ENCODE measurements at places on chromosomes 7 and 10.
A peak's percentile ranks its signal among the peaks of the same experiment; 100 is the strongest.

- DNase-seq, result no peak
- H3K27me3 ChIP-seq, result no peaks in the 10 kb centered on the region
- no peak overlapping the region for H3K4me3 ChIP-seq
- H3K27ac ChIP-seq, result no peak overlapping the region
These were observed 66.0 kb downstream of the CLEC2L start for GRCh38 chr7:139589474-139589873.

GRCh38 chr7:27923642-27923980 lies 183.6 kb downstream of the TAX1BP1 start:
- H3K27me3 ChIP-seq, result no peaks in the 10 kb centered on the region
- H3K4me3 ChIP-seq, result no peak overlapping the region
- no peaks in the 10 kb centered on the region for H3K4me1 ChIP-seq
- no peak overlapping the region for H3K27ac ChIP-seq
- no peak for DNase-seq
- H3K36me3 ChIP-seq, result no peaks in the 10 kb centered on the region

DNA sequence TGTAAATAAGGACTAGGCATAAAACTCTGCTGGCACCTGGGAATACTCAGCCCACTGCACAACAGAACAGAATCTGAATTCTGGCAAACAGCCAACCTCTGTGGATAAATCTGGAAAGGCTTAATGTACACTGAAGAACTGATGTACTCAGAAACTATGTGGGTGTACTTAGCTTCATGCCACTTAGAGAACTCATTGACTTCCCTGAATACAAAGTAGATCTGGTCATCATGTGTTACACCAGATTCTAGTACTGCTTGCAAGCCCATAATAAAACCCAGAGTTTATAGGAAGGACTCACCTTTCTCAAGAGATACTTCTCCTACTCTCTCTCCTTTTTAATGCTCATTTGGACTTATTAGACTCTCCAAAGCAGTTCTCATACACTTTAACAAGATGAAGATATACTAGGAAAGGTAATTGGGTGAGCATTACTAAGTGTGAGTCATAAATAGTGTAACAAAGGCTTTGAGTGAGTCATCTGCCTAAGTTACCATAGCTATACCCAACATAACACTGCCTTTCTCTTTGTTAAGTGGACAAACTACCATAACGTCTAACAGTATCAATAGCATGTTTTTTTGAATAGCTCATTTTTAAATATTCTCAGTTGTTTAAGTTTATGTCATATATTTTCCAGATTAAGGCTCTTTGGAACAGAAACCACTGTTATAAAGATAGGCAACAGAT lies 309.1 kb downstream of the MDFIC start:
- no peak overlapping the region for H3K27ac ChIP-seq
- H3K27me3 ChIP-seq, result no peaks in the 10 kb centered on the region
- H3K4me3 ChIP-seq, result no peak overlapping the region
- DNase-seq, result no peak
- no peaks in the 10 kb centered on the region for H3K36me3 ChIP-seq

- no peak overlapping the region for H3K4me3 ChIP-seq
- H3K36me3 ChIP-seq, result no peaks in the 10 kb centered on the region
- no peaks in the 10 kb centered on the region for H3K4me1 ChIP-seq
- H3K27me3 ChIP-seq, result no peaks in the 10 kb centered on the region
- no peak overlapping the region for H3K27ac ChIP-seq
These were observed 85.9 kb downstream of the WIPF3 start for GRCh38 chr7:29892231-29892630.

DNA sequence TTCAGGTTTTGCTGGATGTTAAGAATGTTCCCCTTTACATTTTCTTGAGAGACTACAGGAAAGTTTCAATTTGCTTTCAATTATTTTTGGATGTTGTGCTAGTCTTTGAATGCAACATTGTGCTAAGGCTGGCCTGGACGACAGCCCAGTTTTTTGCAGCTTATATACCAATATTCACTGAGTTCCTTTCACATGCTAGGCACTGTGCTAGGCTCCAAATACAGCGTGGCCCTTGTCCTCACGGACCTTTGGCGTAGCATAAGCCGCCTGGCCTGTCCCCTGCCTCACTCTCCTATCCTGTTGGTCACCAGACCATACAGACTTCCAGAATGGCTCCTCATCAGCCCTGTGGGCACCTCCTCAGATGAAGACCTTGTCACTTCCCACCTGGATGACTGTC lies 19.5 kb upstream of the HSPA12A start:
- DNase-seq, result no peak
- H3K27ac ChIP-seq, result no peak overlapping the region
- H3K4me3 ChIP-seq, result no peak overlapping the region
- no peaks in the 10 kb centered on the region for H3K36me3 ChIP-seq
- no peaks in the 10 kb centered on the region for H3K27me3 ChIP-seq
- peaks cover 2% of the 10 kb centered on the region for H3K4me1 ChIP-seq

DNA sequence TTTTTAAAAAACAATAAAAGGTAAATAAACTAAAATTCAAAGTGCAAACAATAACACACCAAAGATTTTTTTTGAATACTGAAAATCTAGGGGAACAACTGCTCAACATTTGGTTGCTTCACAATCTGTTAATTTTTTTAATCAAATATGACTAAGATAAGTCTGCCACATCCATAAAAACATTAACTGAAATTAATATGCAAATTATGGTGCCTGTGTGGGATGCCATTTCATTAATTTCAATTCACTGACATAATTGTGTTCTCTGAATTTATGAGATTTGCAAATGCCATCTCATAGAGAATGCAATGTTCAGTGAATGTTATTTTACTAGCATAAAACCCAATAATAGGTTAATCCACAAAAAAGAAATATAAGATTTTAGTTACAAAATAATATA lies 233.8 kb downstream of the LRRN3 start:
- no peaks in the 10 kb centered on the region for H3K4me1 ChIP-seq
- no peak overlapping the region for H3K4me3 ChIP-seq
- H3K27me3 ChIP-seq, result no peaks in the 10 kb centered on the region
- H3K27ac ChIP-seq, result no peak overlapping the region

DNA sequence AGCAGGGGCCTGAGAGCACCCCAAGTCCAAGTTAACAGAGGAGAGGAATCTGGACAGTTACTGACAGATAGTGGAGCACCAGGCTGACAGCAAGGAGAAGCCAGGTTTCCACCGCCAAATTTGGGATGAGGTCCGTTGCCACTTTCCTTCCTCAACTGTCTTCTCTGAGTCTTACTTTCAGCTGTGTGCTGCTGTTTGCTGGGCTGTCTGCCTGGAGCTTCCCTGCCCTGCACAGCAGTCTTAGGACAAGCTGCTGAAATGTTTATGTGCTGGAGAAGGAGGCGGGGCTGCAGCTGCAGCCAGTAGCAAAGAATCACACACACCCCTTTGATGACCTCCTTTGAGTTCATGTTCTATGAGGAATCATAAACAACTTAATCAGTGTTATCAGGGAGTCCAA lies 17.4 kb upstream of the CYP3A7 start:
- H3K27me3 ChIP-seq, result no peaks in the 10 kb centered on the region
- H3K4me1 ChIP-seq, result no peaks in the 10 kb centered on the region
- no peak overlapping the region for H3K27ac ChIP-seq
- H3K36me3 ChIP-seq, result no peaks in the 10 kb centered on the region
- DNase-seq, result no peak

- H3K4me1 ChIP-seq, result no peaks in the 10 kb centered on the region
- H3K36me3 ChIP-seq, result no peaks in the 10 kb centered on the region
- DNase-seq, result no peak
- no peak overlapping the region for H3K4me3 ChIP-seq
- H3K27me3 ChIP-seq, result no peaks in the 10 kb centered on the region
- H3K27ac ChIP-seq, result no peak overlapping the region
These were observed 57.4 kb upstream of the EBF3 start for GRCh38 chr10:130021383-130021950.

DNA sequence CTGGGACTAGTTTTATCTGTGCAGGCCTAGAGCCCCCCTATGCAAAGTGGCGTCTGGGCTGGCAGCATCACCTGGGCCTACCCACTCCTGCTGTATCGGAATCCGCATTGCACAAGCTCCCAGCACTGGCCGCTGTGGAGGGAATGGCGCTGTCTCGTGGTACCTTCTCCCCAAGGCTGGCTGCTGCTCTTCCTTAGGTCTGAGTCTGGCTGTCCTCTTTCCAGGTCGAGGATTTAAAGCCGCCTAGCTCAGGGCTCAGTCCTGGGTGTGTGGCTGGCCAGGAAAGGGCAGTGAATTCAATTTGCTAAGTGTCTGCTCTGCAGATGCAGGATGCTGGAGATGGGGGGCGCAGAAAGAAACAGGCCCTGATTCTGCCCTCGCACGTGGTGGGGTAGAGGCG lies 44.7 kb downstream of the MGMT start:
- H3K27ac ChIP-seq, result no peak overlapping the region
- no peak overlapping the region for H3K4me3 ChIP-seq
- H3K36me3 ChIP-seq, result no peaks in the 10 kb centered on the region

GRCh38 chr7:95011995-95012394 lies 104.6 kb downstream of the PPP1R9A start:
- H3K4me1 ChIP-seq, result peaks cover 7% of the 10 kb centered on the region
- DNase-seq, result no peak
- no peaks in the 10 kb centered on the region for H3K27me3 ChIP-seq

- no peak for DNase-seq
- H3K36me3 ChIP-seq, result no peaks in the 10 kb centered on the region
- no peak overlapping the region for H3K27ac ChIP-seq
These were observed 128.2 kb downstream of the FGFR2 start for GRCh38 chr10:121469797-121470606.

- H3K27ac ChIP-seq, result peak overlapping the region; percentile 59
- DNase-seq, result no peak
- H3K4me1 ChIP-seq, result peaks cover 53% of the 10 kb centered on the region
- no peaks in the 10 kb centered on the region for H3K27me3 ChIP-seq
- peak overlapping the region; percentile 30 for H3K4me3 ChIP-seq
These were observed 147.9 kb downstream of the CPEB3 start for GRCh38 chr10:92142949-92143348.

DNA sequence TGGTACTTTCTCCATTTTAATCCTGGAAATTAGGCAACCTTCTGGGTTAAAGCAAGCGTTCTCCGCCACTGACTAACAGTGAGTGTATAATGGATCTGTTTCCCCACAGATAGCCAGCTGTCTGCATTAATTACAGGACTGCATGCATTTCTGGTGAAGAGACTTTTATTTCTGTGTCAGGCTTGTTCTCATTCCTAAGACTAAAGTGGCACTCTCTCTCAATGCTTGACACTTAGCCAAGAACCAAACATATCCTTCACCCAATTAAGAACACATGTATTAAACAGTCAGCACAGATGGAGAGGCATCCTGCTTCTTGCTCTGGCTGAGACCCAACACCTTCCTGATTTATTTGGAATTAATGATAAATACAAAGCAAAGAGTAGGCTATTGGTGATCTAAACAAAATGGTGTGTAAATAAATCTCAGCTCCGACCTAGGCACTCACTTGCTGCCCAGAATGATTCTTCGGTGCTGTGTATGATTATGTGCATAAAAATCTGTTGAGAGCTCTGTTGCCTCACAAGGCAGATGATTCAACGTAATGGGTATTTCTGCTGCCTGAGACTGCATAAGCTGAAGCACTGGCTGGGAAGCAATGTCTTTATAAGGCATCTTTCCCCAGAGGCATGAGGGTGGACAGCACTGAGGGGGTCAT lies 16.8 kb downstream of the CALU start:
- H3K27ac ChIP-seq, result peak overlapping the region; percentile 65
- no peak overlapping the region for H3K4me3 ChIP-seq
- no peak for DNase-seq

- H3K27ac ChIP-seq, result no peak overlapping the region
- H3K36me3 ChIP-seq, result no peaks in the 10 kb centered on the region
- H3K27me3 ChIP-seq, result no peaks in the 10 kb centered on the region
- no peak for DNase-seq
- H3K4me3 ChIP-seq, result no peak overlapping the region
- H3K4me1 ChIP-seq, result no peaks in the 10 kb centered on the region
These were observed 568.8 kb upstream of the PCDH15 start for GRCh38 chr10:55369670-55370420.

- H3K27ac ChIP-seq, result no peak overlapping the region
- DNase-seq, result no peak
- H3K4me1 ChIP-seq, result no peaks in the 10 kb centered on the region
- H3K27me3 ChIP-seq, result no peaks in the 10 kb centered on the region
These were observed 66.4 kb downstream of the MGAM2 start for GRCh38 chr7:142177869-142178268.

- H3K27ac ChIP-seq, result no peak overlapping the region
- H3K4me1 ChIP-seq, result peaks cover 60% of the 10 kb centered on the region
- DNase-seq, result no peak
- no peak overlapping the region for H3K4me3 ChIP-seq
- H3K36me3 ChIP-seq, result no peaks in the 10 kb centered on the region
These were observed 98.6 kb downstream of the ARID5B start for GRCh38 chr10:62000037-62000603.

Measured in thoracic aorta (tissue), 2 donors.